ENCODE measurements at places on chromosomes 1 and 21. TPM values are rescaled to one million over a fixed set of nuclear protein-coding genes. Genes with fewer than 3 reads are reported as not detected.

GCSAML gene
- total RNA-seq = 0.91 TPM

LEMD1 gene
- not detected for total RNA-seq

LRRC38 gene
- not detected for total RNA-seq

U2AF1 gene
- total RNA-seq = 42.1 TPM

BMP8B gene
- 3.7 TPM for total RNA-seq

MIXL1 gene
- 0.52 TPM for total RNA-seq

KIF17 gene
- total RNA-seq = 2.2 TPM

C1orf94 gene
- not detected for total RNA-seq

DNA sequence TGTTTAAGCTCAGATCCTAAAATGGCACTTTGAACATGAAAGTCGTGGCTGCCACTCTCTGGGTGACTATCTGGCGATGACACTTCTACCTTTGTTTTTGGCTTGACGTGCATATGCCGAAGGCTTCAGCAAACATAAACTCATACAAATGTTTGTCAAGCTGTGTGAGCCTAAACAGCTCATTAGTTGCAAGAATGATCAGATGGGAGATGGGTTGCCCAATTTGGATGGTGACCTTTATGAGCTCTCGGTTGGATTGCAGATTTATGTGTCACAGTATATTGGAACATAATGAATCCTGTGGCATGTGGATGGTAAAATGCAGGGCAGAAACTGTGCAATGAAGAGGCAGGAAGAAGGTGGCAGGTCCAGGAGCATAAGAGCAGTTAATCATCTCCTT lies 229.3 kb downstream of the DISC1 start:
- no peak for DNase-seq

DNA sequence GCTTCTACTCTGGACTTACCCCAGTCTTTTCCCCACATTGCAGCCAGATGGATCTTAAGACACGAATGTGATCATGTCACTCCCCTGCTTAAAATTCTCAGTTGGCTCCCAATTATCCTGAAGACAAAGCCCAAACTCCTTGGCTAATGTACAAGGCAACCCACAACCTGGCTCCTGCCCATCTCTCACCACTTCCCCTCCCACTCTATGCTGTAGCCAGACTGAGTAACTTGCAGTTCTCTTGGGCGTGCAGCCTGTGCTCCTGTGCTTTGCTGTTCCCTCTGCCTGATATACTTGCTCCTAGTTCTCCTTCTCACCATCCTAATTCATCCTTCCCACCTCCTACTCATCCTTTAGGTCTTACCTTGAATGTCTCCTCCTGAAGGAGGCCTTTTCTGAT lies 56.2 kb downstream of the LGR6 start:
- no peak for DNase-seq

GRCh38 chr1:181676269-181676668 lies 193.0 kb downstream of the CACNA1E start:
- no peak for DNase-seq

DNA sequence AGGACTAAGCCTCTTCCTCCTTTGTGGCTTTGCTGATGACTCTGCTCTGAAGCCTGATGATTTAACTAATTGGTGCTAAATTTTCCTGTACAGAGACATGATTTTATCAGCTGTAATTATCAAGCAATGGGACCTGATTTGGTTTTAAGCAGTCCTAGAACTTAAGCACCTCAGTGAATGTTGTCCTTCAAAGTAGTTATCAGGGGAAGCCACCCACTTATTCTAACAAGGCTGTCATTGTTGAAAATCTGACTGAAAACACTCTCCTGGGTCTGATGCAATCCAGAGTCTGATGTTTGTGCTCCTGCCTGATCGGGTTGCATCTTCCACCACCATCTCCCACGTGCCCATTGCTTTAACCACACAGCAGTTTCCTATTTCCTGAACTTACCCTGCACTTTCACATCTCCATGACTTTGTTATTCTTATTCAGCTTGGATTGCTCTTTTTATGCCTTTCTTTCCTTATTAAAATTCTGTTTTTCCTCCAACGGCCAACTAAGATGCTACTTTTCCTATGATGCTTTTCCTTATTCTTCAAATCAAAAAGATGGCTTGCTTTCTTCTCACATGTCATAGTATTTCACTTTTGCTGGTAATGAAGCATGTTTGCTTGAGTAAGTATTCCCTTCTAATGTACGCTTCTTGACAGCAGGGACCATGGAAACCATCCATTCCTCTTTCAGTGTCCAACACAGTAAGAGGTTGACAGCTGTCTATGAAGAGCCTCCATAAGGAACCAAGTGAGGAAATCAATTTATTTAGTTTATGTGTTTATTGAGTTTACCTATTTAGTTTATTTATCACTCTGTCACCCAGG lies 55.0 kb downstream of the S1PR1 start:
- DNase-seq = no peak

DNA sequence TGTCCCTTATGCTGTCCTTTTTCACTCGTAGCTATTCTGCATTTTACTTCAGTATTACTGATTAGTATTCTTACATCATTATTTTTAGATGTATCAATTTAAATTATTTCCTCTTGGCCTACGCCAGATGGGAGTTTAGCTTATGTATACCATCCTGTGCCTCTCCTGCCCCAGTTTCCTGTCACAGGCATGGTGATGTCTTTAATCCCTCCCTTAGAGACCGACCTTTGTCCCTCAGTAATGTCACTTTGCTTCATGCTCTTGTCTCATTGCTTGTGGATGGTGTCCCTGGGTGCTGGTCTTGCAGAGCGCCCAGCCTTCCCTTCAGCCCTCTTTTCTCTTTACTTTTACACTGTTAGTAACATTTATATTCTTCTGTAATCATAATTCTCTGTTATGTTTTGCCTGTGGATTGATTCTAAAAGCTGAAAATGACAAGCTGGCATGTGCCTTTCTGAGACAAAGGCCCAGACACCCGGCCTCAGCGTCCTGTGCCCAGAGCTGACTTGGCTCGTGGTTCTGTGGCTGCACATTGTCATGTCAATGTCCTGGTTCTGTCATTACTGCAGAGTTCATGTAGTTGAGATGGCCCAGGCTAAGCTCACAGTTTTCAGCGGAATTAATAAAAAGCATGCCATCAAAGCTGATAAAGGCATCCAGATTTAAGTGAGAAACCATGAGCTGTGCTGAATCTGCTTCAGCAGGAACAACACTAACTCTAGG lies 100.7 kb downstream of the MTR start:
- no peak for DNase-seq

DNA sequence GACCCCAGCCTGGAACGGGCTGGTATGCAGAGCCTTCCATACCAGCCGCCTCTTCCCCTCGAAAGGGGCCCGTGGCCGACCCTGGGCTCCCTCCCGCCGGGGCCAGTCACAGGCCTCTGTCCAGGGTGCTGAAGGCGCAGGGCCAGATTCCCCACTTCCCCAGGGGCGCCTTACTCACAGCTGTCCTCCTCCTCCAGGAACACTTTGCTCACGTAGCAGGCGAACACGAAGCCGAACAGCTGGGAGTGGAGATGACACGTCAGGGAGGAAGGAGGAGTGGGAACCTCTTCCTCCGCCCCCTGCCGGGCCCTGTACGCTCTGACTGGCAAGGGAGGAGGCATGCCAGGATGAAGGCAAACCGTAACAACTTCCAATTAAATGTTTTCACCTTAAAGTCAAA lies 57.3 kb downstream of the NKAIN1 start:
- peak; percentile 76 for DNase-seq

DNA sequence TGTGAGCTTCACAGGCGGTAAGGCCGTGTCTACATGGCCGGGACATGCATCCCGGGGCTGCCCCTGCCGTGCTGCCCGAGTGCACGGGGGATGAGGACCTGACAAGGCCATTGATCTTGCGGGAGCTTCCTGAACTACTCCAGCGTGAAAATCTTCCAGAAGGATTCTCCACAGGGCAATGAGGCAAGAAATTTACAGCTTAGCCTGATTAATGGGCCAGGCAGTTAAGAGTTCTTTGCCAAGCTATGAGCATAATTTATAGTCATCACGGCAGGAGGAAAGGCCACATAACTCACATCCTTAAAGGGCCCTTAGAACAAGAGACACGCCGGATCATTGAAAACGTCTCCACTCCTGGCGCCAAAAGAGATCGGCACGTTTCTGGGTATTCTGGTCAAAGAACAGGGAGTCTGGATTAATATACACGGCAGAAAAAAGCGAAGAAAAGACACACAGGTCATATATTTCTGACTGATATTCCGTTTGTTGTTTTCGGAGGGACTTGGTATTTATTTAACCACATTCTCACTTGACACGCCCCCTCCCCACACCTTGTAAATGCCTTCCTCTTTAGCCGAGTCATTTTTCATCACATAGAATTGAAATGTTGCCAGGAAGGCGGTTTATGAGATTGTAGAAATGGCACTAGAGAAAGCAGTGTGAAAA lies 180.5 kb downstream of the DYRK1A start:
- DNase-seq = peak; percentile 10

Measured in ureter (tissue), 1 donor.